ENCODE measurements at places on chromosomes 1 and 21.

DNA sequence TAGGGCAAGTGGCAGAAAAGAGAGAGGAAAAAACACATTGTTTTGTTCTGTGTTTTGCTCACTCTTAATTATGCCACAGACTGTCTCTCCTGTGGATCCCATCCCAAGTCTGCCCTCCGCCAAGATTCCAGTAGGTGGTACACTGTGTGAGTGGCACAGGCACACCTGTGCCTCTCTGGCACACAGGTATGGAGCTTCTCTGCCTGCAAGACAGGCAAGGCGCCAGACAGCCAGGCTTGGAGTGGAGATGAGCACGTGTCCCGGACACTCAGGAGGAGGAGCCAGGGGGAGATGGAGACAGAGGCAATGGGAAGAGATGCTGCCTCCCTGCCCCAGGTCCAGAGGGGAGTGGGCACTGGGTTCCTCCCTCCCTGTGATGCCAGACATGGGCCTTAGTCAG, 6.5 kb upstream of the GRIK3 start:
- DNase-seq: no peak

DNA sequence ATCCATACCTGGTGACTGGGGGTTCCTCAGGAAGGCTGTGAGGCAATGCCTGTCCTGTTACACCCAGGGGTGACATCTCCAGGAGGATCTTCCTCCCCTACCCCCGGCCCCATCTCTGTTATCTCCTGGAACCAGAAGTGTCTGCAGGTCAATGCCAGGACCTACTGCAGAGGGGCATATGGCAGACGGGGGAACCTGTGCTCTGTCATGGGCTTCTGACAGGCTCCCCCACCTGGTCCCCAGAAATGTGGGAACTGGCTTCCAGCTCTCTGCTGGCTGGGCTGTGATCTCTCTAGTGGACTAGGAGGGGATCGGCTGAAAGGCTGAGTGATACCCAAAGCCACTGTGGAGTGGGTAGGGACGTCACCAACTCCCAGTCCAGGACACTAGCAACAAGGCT, 21.0 kb downstream of the KCND3 start:
- DNase-seq: no peak

- no peak for DNase-seq
Measured at GRCh38 chr1:167784876-167785550, 63.2 kb downstream of the MPZL1 start.

GRCh38 chr1:113536182-113536780, 146.0 kb downstream of the MAGI3 start:
- DNase-seq: no peak

DNA sequence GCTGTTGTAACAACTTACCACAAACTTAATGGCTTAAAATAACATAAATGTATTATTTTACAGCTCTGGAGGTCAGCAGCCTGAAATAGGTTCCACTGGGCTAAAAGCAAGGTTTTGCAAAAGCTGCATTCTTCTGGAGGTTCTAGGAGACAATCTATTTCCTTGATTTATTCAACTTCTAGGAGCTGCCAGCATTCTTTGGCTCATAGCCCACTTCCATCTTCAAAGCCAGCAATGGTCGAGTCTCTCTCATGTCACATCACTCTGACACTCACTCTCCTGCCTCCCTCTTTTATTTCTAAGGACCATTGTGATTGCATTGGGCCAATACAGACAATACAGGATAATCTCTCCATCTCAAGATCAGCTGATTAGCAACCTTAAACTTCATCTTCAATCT, 15.1 kb upstream of the FOXJ3 start:
- DNase-seq: no peak

DNA sequence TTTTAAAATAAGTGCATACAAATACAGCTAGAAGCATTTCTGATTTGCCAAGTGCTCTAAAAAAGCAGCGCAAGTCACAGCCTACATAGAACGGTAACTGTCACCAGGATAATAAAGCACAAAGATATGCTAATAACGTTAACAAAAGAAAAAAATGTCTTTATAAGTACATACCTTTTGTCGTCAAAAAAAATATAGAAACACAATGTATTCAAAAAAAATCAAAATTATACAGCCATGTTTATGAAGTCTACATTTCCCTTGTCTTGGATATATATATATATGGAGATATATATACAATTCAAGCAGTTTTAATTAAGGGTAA, 3.2 kb downstream of the IRF2BP2 start:
- DNase-seq: no peak

DNA sequence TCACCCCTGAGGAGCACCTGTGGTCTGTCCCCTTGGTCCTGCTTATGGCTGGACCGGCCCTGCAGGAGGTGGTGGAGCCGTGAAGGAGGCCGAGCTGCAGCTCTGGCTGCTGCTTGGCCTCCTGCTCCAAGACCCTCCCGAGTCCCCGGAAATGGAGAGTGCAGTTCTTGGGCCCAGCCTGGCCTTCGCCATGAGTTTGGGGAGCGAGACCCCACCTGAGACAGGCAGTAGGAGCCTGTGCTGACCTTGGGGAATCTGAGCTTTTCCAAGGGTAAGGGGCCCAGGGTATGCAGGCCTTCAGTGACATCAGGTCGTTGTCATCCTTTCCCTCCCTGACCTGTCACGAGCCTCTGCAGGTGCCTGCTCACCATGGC, 14.1 kb downstream of the TMEM201 start:
- no peak for DNase-seq

GRCh38 chr1:207404849-207405525, 49.1 kb upstream of the CR2 start:
- no peak for DNase-seq

- DNase-seq: no peak
Measured at GRCh38 chr1:201947697-201948008, 1.3 kb upstream of the LMOD1 start.
